ENCODE measurements at places on chromosomes 3 and 15. TPM values are rescaled to one million over a fixed set of nuclear protein-coding genes. Genes with fewer than 3 reads are reported as not detected.
A peak's percentile ranks its signal among the peaks of the same experiment; 100 is the strongest.

- DNase-seq, result no peak
Observed at GRCh38 chr15:90184786-90185704, 16.1 kb upstream of the SEMA4B start.

GRCh38 chr3:146077181-146077580, 83.8 kb downstream of the PLOD2 start:
- DNase-seq, result no peak

DNA sequence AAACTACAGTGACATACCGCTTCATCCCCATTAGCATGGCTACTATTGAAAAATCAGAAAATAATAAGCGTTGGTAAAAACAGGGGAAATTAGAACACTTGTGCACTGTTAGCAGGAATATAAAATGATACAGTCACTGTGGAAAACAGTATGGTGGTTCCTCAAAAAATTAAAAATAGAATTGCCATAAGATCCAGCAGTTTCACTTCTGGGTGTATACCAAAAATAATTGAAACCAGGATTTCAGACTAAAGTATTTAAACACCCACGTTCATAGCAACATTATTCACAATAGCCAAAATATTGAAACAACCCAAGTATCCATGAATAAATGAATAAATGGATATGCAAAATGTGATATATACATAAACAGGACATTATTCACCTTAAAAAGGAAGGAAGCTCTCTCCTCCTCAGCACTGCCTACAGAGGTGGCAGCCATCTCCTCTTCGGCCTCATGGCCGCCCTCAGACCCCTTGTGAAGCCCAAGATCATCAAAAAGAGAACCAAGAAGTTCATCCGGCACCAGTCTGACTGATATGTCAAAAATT, 34.1 kb downstream of the NGLY1 start:
- no peak for DNase-seq

DNA sequence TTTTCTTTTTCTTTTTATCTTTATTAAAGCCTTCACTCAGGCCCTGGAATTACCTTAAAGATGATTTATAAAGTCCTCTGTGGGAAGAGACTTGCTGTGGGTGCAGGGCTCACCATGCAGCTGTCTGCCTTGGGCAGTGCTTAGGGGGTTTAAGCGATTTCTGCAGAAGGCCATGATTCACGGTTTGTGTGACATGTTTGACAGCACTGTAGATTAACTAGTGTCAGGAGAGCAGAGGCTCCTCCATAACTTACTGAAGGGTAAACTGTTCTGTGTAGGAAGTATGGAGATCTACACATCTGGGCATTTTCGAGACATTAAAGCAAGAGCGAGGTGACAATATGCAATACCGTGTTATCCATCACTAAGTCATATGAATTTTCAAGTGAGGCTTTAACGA, 137.7 kb downstream of the LRIG1 start:
- DNase-seq, result no peak

- no peak for DNase-seq
Observed at GRCh38 chr15:92393071-92393979, at the start of gene ST8SIA2. Gene ST8SIA2 (plus strand): TSS chr15:92393881. CDS start chr15:92394065, 184 bp downstream.

DNA sequence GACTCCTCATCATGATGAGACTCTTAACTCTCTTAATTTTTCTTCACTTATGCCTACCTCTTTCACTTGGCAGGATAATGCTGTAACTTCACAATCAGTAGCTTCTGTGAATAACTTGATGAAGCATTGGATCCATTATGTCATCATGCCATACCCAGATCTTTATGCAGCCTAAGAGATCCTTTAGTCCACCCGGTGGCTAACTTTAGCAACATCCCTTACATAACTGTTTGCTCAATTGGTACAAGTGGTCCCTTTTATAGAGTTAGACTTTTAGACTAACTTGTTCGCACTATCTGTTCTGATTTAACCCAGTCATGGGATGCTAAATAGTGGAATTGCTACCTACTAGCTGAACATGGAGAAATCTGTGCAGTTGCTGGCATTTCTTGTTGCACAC, 184.5 kb downstream of the USP13 start:
- no peak for DNase-seq

DNA sequence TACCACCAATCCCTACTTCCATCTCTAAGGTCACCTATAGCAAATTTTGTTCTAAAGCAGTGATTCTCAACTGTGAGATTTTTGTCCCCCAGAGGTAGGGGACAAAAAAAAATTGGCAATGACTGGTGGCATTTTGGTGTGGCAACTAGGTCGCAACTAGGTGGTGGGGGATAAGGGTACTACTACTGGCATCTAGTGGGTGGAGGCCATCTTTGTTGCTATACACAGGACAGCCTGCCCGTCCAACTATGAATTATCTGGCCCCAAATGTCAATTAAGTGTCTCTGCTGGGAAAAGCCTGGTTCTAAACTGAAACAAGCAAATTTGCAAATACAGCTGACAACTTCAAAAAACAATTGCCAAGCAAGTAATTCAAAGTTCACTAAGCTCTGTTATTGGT, 1.4 kb downstream of the MTMR10 start:
- no peak for DNase-seq

DNA sequence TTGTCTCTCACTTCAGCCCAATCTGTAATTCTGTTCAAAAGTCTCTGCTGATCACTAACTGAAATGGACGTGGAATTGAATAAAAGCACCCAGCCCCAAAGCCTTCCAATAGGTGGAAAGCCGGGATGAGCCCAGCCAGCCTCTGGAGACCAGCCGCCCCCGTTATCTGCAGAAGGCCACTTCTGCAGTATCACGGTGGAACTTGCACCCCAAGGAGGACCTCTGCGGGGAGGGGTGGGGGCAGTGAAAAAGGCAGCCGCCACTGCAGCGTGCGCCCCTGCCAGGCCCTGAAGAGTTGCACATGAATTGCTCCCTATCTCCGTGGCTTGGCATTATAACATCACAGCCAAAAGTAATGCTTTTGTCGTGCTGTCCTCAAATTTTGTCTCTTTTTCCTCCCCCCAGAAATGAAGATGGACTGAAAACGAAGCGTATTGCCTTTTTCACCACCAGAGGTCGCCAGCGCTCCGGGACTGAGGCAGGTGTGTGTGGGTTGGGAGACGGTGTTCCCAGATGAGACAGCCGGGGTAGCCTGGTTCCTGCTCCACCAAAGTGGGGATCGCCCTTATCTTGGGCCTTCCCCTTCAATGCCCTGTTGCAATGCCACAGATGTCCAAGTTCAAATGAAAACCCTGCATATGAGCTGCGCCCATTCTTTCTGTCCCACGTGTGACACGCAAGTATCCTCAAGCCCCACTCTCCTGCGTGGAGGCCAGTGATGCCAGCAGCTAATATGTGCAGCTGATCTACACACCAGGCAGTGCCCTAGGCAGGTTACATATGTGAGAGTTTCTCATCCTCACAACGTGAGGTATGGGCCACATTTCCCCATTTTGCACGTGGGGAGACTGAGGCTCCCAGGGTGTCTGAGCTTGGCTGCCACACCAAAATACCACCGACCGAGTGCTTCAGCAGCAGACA, 96.0 kb downstream of the LRRK1 start:
- peak; percentile 91 for DNase-seq

Gene TMC3
- total RNA-seq, result 0.10 TPM

Gene BNC1
- 28.1 TPM for total RNA-seq

Gene ABI3BP
- total RNA-seq, result 57.8 TPM

Gene ZBED2
- total RNA-seq, result 0.84 TPM
